ENCODE measurements at places on chromosomes 7 and 10.

GRCh38 chr10:88041243-88042159 is 178.1 kb downstream of the PTEN start:
- no peak for DNase-seq

DNA sequence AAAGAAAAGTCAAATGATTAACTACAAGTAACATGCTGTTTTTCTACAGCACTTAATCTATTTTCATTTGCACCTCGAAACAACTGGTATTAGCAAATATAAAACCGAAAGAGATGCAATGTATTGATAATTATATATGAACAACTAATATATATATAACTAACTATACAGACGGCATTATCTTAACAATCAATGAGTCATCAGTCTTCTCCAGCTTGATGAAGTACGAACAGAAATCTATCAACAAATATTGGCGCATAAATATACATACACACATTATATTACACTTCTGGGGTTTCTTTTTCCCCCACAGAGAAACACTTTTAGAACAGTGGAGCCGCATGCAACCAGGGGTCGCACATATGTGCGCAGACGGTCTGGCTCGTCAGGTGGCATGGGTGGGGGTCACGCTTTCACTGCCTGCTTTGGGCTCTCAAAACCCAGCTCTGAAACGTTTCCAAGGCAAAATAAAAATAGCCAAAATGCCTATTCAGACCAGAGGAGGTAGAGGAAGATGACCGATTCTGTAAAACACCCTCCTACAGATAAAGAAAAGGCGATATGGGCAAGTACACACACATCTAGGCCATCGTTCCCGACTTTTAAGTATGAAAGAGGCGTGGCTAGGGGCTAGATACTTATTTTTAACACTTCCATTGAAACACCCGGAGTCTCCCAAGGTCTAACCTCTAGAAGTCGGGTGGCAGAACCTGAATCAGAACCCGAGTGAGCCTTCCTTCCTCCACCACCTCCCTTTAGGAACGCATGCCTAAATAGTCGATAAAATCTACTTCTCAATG is 1.7 kb downstream of the ARHGAP12 start:
- no peak for DNase-seq

- DNase-seq, result no peak
These were observed 173.3 kb downstream of the RNLS start for GRCh38 chr10:88409824-88410223.

GRCh38 chr10:3978174-3978573 is 193.2 kb upstream of the KLF6 start:
- DNase-seq, result no peak

- no peak for DNase-seq
These were observed 832.1 kb downstream of the CNTNAP2 start for GRCh38 chr7:146948703-146949102.

- no peak for DNase-seq
These were observed 1.9 kb upstream of the GCK start for GRCh38 chr7:44191171-44191570.

DNA sequence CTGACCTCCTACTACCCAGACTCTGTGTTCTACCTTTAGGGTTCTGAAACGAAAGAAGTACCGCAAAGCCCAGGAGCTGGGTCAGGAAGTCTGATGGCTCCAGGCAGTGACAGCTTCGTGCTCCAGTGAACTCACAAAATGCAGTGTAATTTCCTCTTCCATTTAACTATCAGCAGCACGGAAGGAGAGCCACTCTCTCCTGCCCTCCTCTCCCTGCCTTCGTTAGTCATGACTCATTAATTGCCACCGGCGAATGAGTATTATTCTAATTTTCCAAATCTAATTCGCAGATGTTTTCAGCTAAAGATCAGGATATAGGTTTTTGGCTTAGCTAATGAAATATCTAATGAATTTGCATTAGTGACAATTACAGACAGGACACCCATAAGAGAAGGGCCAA is 1262.0 kb downstream of the TYW1 start:
- no peak for DNase-seq

- DNase-seq, result no peak
These were observed 101.6 kb downstream of the HECTD2 start for GRCh38 chr10:91511549-91512330.

GRCh38 chr7:17159500-17160037 is 138.9 kb upstream of the AHR start:
- DNase-seq, result no peak

DNA sequence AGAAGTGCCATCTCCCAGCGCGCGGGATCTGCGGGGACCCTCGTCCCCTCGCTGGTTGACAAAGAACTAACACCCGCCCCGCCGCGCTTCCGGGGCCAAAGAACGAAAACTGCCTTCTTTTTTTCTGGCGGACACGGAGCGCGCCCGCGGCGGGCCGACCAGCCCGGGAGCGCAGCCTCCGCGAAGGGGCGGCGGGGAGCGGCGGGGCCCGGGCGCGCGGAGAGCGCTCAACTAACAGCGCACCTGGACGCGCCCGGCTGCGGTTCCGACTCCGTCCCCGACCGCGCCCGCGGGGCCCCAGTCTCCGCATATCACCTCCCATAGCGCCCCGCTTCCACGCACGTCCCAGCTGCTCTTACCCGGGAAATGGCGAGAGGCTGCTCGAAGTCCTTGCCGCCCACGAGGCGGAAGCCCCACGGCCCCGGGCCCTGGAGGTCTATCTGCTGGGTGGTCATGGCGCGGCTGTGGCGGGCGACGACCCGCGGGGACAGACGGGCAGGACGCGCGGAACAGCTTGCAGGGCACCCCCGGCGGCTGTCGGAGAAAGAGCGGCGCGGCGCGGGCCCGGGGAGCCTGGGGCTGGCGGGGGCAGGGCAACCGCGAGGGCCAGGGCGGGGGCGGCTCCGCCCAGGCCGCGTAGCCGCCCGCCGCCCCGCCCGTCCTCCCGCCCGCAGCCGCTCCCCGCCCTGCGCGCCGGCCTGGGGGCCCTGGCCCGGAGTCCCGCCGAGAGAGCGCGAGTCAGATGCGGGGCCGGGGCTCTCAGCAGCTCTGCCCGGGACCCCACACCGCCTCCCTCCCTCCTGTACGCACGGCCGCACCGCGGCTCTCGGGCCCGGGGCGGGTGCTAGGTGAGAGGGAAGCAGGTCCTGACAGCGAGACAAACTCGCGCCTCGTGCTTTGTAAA is at the start of gene PDLIM1:
Gene PDLIM1, minus strand, starts transcription at position 543 of the 904 bp plus-strand sequence. Its CDS starts 88 bp downstream, at position 455.
- no peak for DNase-seq

GRCh38 chr10:62681211-62681940 is 123.1 kb upstream of the ADO start:
- DNase-seq, result no peak

- DNase-seq, result no peak
These were observed 162.3 kb downstream of the ITGB1 start for GRCh38 chr10:32795598-32796183.

DNA sequence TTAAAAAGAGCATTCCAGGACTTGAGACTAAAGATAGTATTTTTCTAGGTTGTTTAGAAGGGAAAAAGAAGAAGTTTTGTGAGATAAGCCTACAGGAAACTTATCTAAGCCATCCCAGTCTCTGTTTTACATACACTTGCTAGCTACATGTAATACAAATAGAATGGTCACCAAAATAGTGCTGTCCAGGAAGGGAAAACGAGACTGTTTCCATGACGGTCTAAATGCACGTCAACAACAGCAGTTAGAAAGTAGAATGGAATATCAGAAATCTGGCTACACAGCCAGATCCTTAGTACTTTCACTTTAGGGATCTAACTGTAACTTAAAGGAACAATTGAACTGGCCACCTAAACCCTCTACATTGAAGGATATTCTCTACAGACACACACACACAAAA is 117.6 kb downstream of the TSPAN12 start:
- DNase-seq, result no peak

DNA sequence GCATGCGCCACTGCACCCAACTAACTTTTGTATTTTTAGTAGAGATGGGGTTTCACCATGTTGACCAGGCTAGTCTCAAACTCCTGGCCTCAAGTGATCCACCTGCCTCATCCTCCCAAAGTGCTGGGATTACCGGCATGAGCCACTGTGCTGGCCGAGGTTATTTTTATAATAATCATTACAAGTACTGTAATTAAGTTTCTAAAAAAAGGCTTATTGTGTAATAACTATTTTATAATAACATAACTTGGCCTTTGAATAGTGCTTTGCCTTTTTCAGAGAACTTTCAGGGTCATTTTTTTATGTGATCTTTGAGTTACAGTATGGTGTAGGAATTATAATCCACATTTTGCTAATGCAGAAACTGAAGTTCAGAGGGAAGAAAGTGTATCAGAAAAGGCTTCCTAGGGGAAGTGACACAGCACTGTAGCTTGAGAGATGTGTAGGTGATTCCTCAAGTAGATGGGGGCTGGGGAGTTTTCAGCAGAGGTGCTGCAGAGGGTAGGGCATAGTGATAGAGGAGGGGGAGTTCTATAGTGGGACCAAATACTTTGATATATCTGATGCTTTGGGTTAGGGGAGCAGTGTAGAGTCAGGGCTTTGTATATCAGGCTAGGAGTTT is 9.2 kb upstream of the SYPL1 start:
- DNase-seq, result no peak

DNA sequence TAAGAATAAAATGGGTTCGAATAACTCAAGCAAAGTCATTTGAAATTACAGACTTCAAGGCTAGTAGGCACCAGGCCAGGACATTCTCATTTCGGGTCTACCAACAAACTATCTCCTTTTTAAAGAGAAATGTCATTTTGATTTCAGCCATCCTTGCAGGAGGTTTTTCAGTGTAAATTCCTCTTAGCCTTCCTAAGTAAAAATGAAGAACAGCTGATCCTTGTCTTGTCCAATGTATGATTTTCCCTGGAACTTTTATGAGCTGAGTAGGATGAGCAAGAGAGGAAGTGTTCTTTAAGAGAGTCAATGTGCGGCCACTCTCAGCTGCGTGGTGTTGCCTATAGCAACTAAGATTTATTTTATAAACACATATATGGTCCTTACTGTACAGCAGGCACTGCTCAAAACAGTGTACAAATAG is 110.1 kb downstream of the PLCE1 start:
- DNase-seq, result no peak

DNA sequence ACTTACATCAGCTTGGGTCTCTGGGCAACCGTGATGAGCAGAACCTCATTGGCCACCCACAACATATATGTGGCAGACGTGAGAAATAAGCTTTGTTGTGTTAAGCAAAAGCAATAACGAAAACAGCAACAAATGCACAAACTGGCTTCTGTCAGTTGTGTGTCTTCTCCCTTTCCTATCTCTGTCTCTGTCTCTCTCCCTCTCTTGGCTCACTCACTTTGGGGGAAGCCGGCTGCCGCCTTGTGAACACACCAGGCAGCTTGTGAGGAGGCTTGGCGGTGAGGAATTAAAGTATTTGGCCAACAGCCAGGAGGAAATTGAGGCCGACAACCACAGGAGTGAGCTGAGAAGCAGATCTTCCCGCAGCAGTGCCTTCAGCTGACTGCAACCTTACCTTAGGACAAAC is 21.9 kb upstream of the CDCA7L start:
- DNase-seq, result no peak

- DNase-seq, result no peak
These were observed 6.7 kb upstream of the PAXIP1 start for GRCh38 chr7:155009570-155010157.

GRCh38 chr7:93117327-93117726 is 452 bp downstream of the SAMD9 start:
- no peak for DNase-seq

GRCh38 chr7:55570939-55571338 is 1.4 kb downstream of the VOPP1 start:
- no peak for DNase-seq

- no peak for DNase-seq
These were observed 4.7 kb upstream of the WASHC2A start for GRCh38 chr10:50063100-50063499.

DNA sequence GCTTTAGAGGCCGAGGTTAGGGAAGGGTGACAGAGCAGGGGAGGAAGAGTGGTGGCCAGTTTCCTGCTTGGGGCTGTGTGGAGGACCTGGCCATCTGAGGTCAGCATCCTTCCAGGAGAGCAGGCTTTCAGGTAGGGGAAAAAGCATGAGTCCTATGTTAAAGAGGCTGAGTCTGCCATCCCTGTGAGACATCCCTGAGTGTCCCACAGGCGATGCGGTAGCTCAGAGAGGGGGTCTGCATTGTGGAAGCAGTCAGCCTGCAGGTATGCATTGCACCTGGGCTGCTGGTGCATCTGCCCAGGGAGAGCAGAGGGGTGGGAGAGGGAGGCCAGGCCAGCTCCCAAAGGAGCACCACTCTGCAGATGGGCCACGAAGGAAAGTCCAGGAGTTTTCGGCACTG is 282.1 kb upstream of the ZNF32 start:
- no peak for DNase-seq

DNA sequence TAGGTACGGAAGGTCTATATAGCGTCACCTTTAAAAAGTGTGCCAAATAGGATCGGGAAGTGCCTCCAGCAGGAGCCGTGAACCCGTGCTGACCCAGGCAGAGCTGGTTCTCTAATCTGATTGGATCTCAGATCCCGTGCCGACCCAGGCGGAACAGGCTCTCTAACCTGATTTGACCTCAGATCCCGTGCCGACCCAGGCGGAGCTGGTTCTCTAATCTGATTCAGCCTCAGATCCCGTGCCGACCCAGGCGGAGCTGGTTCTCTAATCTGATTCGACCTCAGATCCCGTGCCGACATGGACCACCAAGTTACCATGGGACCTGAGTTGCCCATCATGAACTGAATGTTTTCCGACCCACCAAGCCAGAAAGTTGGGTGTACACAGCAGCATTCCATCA is 463.9 kb downstream of the PTPRN2 start:
- DNase-seq, result no peak

DNA sequence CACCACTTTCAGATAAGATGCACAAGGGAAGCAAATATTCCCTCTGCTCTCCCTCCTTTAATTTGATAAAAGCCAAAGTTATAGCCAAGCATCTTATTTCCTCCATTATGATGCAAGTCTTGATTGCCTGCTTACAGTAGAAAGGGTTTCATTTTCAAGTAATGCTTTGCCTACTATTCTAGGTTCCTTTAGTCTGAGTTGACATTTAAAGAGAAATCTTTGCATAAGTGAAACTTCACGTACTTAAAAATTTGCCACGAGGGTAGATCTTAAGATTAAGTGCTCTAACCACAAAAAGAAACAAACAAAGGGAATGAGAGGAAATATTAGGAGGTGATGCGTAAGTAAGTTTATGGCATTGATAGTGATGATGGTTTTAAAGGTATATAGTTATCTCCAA is 78.1 kb upstream of the VWDE start:
- DNase-seq, result no peak

DNA sequence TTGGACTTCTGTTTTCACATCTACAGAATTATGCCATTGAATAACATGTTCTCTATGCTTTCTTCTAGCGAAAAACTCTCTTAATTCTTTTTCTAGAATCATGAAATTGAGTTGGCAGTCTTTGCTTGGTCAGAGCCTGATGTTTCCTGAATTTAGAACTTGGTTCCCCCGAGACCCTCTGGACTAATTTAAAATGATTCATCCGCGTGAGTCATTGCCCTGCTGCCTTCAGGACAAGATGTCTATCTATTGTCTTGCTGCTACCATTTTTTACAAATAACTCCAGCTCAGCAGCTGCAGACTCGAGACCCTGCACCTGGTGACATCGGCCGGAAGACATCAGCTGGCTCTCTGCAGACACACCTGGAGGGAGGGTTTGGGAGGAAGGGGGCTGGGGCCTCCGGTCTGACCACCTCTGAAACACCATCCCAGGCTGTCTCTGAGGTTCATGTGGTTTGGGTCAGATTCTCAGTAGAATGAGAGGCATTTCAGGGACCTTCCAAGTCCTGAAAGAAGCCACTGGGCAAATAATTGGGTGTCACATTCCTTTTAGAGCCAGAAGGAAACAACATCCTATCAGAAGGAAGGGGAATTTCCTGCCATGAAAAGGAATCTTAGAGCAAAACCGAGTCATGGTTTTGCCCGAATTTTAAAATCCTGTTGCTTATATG is 20.9 kb upstream of the KLF6 start:
- no peak for DNase-seq

All from iPS DF 19.7 (cell line).